HAP-1 (cell line): ENCODE measurements at places on chromosomes 13 and 19.

- DNase-seq, result no peak
Observed at GRCh38 chr13:59201841-59202240, 961.9 kb downstream of the DIAPH3 start.

DNA sequence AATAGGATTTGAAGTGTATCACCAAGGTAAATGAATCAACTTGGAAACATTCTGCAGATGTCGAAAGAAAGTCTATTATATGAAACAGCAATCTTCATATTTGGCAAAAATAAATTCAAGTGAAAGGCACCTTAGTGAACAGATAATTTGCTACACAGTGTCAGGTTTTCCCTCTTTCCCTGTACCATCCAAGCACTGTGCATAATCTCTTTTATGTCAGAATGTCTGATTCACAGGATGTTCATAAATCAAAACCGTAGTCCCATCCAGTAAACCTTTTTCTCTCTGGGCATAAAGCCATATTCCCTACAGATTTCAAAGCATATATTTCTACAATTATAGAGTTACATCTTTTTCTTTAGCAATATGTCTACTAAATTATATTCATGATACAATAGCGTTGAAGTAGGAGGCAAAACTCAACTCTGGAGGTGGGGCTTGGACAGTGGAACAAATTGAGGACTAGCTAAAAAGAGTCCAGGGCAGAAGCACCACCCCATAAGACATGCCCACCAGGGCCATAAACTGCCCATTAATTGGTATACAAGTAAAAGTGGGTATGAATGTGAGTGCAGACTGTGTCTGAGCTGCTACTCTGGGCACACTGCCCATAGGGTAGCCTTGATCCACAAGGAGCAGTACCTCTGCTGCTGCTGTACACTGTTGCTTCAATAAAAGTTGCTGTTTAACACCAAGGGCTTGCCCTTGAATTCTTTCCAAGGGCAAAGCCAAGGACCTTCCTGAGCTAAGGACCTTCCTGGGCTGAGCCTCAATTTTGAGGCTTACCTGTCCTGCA is 72.1 kb upstream of the MYCBP2 start:
- no peak for DNase-seq

GRCh38 chr13:92972751-92973150 is 253.9 kb upstream of the GPC6 start:
- no peak for DNase-seq

GRCh38 chr19:6668691-6669090 is 1.3 kb downstream of the TNFSF14 start:
- no peak for DNase-seq

DNA sequence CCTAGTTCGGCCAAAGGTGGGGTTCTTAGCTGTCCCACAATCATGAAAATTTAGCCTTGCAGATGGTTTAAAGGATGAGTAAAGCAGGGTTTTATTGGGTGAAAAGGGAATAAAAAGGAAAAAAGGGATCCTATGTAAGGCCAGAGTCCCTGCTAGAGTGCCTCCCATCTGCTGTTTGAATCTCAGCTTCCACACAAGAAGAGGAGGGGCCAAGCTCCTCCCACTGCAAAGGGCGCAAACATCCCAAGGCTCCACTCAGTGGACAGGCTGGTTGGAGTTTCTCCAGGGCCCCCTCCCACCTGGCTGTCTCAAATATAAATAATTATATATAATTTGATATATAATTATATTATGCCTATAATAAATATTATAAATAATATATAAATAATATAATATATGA is 1272.1 kb upstream of the PCDH20 start:
- DNase-seq, result no peak

- DNase-seq, result peak; percentile 66
Observed at GRCh38 chr13:74287724-74288169, 153.5 kb upstream of the KLF12 start.

- DNase-seq, result no peak
Observed at GRCh38 chr13:41915081-41915480, 45.8 kb downstream of the VWA8 start.

GRCh38 chr13:107157271-107157670 is 589.3 kb upstream of the ARGLU1 start:
- DNase-seq, result no peak

DNA sequence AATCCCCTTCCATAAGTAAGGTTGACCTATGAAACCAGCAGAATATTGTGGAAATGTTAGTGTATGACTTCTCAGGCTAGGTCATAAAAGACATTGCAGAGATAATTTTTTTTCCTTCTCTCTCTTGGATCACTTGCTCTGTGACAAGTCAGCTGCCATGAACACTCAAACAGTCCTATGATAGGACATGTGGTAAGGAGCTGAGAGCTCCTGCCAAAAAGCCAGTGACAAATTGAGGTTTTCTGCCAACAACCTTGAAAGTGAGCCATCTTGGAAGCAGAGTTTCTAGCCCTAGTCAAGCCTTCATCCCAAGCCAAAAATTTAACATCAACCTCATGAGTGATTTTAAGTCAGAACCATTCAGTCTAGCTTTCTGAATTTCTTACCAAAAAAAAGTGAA is 270.9 kb upstream of the NBEA start:
- DNase-seq, result no peak

GRCh38 chr19:12913011-12913561 is 6.0 kb downstream of the SYCE2 start:
- DNase-seq, result peak; percentile 67

- DNase-seq, result no peak
Observed at GRCh38 chr19:5318306-5318705, 22.3 kb downstream of the PTPRS start.

- no peak for DNase-seq
Observed at GRCh38 chr13:27200413-27201070, 28.9 kb upstream of the USP12 start.

DNA sequence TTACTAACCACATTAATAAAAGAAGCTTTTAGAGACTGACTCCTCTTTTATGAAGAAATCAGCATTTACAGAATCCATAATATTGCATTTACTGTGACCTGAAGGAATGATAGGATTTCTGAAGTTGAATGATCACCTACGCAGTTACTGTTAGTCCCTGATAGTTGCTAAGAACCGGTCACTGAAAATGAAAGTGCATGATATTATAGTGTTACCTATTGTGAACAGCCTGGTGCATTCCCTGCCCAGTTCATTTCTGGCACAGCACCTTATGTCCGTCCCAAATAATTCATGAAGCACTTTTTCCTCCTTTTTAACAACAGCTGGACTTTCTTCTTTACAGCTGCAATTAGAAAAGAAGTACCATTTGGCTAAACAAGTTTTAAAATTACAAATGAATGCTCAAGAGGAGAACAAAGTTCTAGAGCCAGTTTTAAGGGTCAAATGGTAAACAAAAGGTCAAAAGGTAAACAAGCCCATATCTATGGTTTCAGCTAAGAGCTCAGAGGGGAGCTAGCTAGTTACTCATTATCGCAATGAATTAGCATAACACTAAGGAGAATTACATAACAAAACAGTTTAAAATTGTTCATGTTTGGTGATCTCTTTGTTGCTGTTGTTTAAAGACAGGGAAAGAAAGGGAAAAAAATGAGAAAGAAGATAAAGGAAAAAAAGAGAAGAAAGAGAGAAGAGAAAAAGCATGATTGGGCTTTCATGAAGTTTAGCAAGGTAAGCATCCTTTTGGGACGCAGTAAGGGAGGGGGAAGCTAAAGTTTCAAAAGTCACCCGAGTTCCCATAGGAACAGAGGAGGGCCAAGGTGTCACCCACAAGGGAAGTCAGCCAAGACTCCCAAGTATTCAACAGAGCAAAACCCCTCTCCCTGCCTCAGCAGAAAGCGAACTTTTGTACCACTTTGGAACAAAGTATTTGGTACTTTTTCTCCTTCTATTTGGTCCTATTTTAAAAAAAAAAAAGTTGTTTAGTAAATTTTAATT is 50.2 kb downstream of the FLT3 start:
- peak; percentile 86 for DNase-seq

DNA sequence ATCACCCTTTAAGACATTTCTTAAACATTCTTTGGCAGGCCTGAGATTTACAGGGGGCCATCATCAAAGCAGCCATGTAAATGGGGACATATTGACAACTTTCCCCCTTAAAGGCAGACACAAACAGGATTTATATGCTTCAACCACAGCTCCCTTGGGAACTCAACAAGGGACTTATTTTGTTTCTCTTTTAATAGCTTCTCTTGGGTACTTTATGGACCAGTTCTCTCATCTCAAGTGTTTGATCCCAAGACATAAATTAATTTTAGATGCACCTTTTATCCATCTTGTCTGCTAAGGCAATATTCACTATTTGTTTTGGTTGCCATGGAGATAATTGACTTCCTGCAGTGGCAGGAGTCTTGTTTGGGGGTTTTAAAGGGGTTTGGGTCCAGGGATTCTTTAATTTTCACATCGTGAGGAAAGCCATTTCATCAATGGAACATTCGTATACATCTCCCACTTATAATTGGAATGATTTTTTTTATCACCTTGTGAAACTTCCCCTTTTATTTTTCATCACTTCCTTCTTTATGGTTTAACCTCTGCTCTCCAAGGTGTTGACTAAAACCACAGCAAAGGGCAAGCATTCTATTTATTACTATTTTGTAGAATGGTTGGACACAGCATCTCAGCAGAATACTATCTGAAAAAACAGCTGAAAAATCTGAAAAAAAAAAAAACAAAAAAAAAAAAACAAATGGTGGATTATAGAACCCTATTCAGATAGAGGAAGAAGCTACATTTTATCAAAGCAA is 726.0 kb downstream of the DIAPH3 start:
- DNase-seq, result no peak

DNA sequence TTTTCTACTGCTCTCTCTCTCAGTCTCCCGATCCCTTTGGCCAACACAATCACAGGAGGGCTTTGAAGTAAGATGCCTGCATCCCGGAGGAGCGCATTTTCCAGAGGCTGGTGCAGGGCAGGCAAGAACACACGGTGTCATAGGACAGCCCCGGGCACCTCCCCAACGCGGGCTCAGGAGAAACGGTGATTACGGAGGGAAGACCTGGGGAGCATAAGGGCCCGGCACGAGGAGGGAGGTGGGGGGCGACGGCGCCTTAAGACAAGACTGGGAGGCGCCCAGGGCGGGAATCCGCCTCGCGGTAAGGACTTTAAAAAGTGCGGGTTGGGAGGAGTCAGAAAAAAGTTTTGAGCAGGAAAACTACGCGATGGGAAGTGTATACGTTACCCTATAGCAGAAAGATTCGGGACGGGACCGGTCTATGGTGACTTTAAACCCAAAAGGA is 18.7 kb upstream of the ZNF888 start:
- no peak for DNase-seq
